HT-29 (cell line): ENCODE measurements at places on chromosomes 16 and 17.
A peak's percentile ranks its signal among the peaks of the same experiment; 100 is the strongest.

- DNase-seq: peak; percentile 49
Measured at GRCh38 chr16:88649924-88650748, 717 bp downstream of the CYBA start.

DNA sequence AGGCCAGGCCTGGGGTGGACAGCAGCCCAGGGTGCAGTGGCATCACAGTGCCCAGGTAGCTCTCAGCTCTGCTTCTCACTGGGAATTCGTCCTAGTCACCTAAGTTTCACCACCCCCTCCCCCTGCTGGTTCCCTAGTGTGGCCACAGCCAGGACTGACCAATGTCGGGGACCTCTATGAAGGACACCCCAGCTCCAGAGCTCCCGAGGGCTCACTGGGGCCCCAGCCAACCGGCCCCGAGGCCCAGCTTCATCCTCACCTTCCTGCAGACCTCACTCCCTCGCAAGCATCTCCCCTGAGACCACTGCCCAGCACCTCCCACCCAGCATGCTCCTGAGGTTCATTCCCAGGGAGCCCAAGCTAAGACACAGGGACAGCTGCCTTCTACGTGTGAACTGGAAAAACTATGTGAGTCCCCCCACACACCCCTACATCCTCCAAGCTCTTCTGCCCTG, 4.9 kb downstream of the SPPL2C start:
- DNase-seq: no peak

DNA sequence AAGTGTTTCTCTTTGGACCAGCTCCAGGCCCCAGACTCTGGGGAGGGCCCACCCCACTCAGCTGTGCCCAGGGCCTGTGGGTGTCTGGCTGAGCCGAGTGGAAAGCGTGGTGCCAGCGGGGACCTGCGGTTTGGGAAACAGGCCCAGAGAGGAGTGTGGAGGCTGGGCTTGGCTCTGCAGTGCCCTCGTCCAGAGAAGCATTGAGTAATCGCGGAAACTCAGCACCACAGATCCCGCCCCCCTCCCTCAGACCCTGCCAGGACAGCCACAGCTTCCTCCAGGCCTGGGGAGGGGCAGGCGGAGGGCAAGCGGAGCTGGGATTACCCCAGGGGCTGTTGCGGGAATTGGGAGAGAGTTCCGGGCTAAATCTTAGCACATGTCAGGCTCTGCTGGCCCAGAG, 14.6 kb upstream of the PITPNA start:
- peak; percentile 43 for DNase-seq

DNA sequence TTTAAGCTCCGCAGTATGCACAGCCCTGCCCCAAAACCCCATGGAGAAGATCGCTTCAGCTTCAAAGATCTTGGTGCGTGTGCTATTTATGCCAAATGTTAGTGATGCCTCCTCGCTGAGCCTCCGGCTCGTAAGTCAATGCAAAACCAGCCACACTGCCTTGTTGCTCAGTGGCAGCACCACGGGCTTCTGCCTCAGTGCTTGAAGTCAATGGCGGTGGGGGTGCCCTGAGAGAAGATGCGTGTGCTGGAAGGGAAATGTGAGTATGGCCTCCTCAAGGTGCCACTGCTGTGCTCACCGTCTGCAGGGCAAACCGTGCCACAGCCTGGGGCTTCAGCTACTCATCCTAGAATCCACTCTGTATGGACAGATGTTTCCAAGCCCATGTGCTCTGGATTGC, 121.9 kb downstream of the XYLT1 start:
- no peak for DNase-seq

GRCh38 chr17:56891751-56892150, 22.1 kb downstream of the TRIM25 start:
- DNase-seq: no peak

DNA sequence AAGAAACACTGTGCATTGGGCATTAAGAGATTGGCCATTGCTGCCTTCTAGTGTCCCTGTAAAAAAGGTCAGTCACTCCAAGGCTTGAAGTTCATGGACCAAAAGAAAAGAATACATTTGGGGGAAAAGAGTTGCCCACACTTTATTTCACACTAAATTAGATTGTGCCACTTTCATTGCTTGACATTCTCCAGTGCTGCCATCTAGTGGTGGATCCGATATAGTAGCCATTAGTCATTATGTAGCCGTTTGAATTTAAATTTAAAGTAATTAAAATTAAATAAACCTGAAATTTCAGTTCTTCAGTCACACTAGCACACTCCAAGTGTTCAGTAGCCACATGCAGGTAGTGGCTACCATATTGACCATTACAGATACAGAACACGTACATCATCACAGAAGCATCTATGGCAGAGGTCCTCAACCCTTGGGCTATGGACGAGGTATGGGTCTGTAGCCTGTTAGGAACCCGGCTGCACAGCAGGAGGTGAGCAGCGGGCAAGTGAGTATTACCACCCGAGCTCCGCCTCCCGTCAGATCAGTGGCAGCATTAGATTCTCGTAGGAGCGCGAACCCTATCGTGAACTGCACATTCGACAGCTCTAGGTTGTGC, 21.9 kb upstream of the CDH5 start:
- peak; percentile 65 for DNase-seq

DNA sequence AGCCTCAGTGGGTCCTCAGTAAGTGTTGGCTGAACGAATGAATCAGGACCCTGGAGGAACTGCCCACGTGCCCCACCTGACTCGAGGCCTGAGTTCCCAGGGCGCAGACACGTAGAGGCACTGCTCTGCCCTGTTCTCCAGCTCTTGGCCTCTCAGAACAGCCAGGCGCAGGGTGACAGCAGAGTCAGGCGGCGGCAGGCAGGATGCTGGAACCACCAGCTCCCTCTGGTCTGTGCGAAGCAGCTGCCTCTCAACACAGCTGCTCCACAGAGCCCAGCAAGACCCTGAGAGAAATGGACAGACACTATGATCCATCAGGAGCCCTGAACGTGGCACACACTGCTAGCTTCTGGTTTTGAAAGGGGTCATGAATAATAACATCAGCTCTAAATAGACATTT, 53.1 kb upstream of the BCO1 start:
- no peak for DNase-seq
